ENCODE measurements at places on chromosomes 6 and 20.

GRCh38 chr6:33279971-33280511 is 3.1 kb downstream of the B3GALT4 start:
- DNase-seq = no peak

GRCh38 chr6:36196880-36197548 is 470 bp downstream of the BRPF3 start:
- DNase-seq = peak; percentile 99

DNA sequence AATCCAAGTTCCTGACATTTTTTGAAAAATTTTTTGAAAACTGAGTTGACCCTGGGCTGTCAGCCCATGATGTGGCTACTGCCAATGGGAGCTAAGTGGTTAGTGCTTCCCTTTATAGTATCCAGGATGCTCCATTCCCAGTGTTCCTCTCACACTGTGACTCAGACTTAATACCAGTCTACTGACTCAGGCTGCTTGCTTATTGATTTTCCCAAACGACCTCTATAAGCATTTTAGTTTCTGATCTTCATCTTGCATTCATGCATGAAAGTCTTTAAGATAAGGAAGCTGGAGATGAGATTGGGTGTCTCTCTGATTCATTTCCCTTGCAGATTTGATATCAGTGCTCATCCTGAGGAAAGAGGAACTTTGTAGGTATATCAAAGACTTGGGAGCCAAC is 560.0 kb downstream of the TBC1D32 start:
- DNase-seq = no peak

DNA sequence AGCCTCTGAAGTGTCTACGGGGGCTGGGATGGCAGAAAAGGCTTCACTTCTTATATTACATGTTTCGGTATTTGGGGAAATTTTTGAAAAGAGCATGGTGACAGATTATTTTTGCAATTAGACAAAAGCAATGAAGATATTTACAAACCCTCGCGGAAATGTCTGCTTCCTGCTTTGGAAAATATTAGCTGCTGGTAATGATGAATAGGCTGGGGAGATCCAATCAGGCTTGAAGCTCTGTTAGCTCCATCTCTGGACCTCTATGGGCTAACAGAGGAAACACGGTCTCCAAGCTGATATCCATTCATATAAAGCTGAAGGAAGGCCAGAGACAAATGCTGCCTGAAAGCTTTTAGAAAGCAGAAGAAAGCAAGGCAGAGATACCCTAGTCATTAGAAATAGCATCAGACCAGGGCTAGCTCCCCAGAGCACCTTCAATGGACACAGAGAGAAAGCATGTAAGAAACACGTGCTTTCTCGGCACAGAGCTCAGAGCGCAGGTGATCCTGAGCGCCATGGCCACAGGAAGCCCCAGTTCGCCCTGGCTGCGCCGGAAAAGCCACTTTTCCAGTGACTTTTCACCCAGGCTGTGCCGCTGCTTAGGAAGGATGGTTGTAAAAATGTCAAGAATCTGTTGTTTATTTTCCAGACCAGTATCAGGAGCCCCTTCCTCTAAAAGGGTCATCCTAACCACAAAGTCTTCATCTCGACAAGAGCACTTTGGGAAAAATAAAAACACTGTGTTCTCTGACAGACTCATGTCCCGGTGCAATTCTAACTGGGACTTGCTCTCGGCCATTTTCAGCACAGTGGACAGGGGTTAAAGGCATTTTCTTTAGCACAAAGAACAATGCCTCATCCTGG is 68.5 kb upstream of the NFATC2 start:
- no peak for DNase-seq

DNA sequence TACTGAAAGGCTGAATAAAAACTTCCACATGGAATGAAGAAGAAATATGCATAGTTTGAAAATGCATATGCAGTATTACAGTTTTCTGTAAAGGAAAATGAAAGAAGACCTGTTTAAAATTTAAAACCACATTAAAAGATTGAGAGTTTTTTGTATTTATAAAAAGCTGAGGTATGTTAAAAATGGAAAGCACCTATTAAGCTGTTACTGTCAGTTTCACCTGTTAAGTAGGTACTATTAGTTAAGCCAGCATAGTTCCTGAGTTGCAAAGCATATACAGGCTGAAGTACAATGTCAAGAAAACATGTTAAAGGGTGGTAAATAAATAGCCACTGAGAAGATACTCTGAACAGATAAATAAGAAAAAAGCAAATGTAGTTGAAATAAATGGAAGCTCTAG is 69.9 kb downstream of the ATXN1 start:
- DNase-seq = no peak

GRCh38 chr6:6724539-6725467 is 136.3 kb downstream of the LY86 start:
- DNase-seq = no peak
